ENCODE measurements at places on chromosomes 7 and 10.
A peak's percentile ranks its signal among the peaks of the same experiment; 100 is the strongest.

- peak; percentile 94 for DNase-seq
Observed at GRCh38 chr10:100370714-100371481, 23.9 kb downstream of the SCD start.

GRCh38 chr7:22681312-22681711 lies 45.7 kb upstream of the IL6 start:
- no peak for DNase-seq

DNA sequence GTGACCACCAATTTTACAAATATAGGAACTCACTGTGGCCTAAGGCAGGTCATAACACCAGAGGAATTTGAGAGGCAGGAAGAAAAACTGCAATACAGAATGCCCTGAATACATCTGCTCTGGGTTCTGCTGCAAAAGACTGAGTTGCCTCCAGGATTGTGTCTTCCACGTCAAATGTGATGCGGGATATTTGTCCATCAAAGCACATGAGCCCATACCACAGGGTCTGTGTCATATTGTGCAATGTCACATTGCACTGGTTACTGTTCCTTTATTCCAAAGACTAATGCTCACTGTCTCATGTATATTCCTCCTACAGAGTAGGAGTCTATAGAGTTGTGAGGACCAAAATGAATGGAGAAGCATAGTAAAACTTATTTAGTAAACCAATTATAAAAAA lies 58.6 kb upstream of the ABCB4 start:
- no peak for DNase-seq

DNA sequence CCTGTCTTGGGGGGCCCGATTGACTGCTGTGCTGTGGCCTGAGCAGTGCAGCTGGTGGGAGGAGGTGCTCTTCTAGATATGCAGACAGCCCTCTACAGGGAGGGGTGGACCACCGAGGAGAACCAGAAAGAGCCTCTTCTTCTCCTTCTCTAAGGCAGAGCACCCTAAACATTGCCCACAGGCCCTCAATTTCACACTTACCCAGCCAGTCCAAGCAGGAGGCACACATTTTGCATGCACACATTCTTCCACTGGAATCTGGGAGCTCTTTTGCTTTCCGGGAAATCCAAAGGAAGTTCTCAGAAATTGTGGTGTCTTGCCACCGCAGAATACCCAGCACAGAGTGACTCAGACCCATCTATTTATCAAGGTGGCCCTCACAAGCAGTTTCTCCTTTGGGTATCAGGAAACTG lies 45.8 kb downstream of the EEPD1 start:
- DNase-seq: no peak

DNA sequence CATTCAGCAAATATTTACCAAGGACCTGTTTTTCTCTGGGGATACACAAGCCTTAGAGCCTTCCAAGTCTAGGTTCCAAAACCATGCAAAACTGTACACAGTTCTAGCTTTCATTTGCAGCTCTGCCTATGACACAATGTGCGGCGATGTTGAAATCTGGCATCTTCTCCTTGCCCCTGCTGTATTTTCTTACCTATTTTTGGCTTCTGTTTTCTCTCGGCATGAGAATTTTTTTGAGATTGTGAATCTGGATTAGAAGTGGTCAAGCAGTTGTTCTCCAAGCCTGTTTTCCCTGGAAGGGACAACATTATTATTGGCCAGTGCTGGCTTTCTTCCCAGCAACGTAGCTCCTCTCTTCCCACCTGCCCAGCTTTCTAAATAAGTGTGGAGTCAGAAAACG lies 176.3 kb downstream of the CREB5 start:
- DNase-seq: no peak

DNA sequence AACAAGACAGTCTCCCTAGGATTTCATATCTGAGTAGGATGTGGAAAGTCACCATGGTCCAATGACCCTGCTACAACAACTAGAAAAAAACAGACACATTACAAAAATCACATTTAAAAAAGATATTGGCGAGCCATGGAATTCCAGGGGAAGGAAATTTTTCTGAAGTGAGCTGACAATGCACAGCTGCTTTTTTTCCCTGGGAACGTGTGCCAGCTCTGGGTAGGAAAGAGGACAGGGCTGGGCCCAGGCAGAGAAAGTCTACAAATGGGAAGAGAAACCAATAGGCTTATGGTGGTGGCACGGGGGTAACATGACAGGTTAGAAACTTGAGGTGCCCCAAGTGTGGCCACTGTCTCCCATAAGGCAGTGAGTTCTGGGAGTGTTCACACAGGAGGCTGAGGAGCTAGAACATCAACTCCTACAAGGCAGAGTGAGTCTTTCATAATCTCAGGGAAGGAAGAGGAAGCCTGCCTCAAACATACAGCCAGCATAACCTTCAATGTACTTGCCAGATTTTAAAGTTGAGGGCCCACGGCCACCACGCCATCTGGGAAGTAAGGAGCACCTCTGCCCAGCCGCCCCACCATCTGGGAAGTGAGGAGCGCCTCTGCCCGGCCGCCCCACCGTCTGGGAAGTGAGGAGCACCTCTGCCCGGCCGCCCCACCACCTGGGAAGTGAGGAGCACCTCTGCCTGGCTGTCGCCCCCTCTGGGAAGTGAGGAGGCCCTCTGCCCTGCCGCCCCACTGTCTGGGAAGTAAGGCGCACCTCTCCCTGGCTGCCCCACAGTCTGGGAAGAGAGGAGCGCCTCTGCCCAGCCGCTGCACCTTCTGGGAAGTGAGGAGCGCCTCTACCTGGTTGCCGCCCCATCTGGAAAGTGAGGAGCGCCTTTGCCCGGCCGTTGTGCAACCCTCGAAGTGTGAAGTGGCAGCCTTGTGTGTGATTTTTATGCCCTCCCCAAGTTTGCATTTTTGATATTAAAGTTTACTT lies 5.9 kb downstream of the FBXL13 start:
- no peak for DNase-seq

DNA sequence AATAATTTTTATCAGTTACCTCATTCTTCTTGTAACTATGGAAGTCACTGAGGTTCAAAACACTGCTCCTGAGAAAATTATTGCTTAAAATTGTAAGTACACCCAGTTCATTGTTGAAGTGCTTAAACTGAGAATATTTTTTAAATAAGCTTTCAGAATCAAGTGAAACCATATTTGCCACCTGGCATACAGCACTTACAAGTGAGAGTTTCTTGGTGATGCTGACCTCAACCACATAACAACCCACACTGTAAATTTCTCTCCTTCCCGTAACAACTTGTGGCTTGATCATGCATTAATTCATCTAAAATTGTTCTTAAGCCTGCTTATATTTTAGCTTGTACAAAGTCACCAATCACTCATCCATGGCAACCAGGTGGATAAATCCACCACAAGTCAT lies 34.0 kb downstream of the IMMP2L start:
- no peak for DNase-seq

- peak; percentile 62 for DNase-seq
Observed at GRCh38 chr7:24722386-24723177, 34.7 kb downstream of the GSDME start.

GRCh38 chr7:47405921-47406800 lies 175.8 kb downstream of the TNS3 start:
- no peak for DNase-seq

- DNase-seq: peak; percentile 94
Observed at GRCh38 chr10:113087165-113088029, 137.3 kb downstream of the TCF7L2 start.

DNA sequence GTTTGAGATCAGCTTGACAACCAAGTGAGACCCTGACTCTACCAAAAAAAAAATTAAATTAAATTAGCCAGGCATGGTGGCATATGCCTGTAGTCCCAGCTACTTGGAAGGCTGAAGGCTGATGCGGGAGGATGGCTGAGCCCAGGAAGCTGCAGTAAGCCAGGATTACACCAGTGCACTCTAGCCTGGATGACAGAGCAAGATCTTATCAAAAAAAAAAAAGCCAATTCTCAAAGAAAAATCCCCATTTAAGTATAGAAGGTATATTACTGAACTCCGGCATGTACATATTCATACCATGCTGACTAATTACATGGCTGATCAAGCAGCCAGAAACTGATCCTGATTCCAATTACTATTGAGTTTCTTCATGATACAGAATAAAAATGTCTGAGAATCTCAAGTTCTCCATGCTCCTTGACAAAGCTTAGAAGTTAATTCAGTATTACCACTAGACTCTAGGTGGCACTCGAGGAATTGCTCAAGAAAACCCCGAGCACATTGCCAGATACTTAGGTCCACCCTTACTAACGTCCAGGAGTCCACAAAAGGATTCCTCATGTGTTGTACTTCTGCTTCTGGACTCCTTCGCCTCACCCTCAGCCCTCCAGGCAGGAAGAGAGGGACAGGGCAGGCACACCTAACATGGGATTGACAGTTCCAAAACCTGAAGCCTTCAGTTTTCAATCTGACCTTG lies 148.9 kb downstream of the PARD3 start:
- DNase-seq: peak; percentile 72

DNA sequence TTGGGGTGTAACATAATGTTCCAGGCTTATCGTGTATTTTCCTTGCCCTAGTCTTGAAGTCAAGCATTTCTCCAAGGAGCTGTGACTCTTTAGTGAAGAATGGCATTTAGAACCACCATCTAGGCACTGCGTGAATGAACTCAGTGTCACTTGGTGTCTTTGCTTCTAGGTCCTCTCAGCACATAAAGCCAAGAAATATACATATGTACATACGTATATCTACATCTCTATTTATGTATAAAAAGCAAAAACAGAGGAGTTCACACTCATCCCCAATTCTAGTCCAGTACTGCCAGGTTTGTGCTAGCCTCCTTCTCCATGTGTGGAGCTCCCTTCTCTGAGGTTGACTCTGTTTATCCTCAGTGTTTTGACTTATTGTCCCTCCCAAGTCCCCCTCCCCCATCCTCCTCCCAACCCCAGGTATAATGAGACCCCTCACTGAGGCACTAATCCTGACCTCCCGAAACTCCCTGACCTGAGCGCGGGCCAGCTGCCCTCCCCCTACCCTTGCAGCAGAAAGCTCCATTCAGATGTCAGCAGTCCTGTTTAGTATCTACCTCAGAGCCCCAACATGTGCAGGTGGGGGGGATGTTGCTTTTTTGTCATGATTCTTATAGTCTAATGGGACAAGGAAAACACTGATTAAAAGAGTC lies 61.5 kb downstream of the GDI2 start:
- peak; percentile 40 for DNase-seq

- DNase-seq: no peak
Observed at GRCh38 chr7:113100121-113100603, 13.5 kb upstream of the GPR85 start.

DNA sequence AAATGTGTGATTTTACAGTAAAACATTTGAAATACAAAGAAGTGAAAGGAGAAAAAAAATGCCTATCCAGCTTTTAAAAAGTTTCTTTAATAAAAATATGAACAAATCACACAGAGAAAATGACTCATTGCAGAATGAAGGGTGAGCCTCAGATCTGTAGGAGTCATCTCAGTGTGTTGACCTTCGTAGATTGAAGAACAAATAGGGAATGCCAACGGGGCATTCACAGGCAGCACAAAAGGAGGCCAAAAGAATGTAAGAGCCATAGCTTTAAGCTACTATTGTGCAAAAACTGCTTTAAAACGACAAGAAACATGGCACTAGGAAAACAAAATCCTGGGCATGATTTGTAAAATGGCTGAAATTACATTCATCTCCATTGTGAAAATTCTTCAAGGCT lies 782.7 kb upstream of the CELF2 start:
- no peak for DNase-seq

GRCh38 chr7:17913250-17913649 lies 27.0 kb downstream of the SNX13 start:
- no peak for DNase-seq

DNA sequence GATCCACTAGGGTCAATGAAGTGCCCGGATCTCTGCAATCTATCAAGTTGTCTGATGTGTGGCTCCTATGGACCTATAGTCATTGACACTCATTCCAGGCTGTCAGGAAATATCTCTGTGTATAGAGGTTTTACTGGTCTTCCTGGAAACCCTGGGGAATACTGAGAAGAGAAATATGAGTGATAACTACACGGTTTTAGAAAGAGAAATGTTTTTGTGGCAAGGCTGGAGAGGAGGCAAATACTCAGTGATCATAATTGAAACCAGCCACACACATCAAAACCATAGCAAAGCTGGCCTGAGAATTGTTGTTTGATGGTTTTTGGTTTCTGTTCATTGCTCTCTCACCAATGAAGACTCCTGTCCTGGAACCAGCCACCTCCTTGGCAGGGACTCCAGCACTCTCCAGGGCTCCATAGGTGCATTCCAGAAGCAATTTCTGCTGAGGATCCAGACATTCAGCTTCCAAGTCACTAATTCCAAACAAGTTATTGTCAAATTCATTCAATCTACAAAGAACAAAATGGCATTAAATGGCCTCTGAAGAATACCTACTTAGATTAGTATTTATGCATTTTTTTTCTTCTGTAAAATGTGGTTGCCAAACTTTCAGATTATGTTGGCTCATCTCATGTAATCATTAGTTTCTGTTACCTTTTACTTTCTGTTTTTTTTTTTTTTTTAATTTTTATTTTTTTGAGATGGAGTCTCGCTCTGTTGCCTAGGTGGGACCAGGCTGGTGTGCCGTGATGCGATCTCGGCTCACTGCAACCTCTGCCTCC lies 108.6 kb upstream of the ABI1 start:
- no peak for DNase-seq

- DNase-seq: no peak
Observed at GRCh38 chr7:100812729-100813128, 14.6 kb downstream of the EPHB4 start.

GRCh38 chr10:58971796-58972491 lies 204.5 kb upstream of the PHYHIPL start:
- DNase-seq: no peak

DNA sequence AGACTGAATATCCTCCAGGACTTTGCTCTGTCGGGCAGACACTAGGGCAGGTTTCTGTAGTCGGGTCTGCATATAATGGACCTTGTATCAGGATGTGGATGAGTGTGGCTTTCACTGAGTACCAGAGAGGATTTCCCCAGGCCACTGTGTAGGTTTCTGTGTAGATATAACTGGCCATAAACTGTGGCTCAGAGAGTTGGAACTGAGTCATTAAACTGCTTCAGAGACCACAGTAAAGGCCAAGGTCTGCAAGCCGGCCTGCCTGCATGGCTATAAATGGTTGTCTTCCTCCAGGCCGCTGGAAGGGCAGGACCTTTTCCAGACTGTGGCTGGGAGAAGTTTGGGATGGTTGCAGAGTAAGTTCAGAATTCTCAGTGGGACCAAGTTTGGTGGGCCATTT lies 16.9 kb downstream of the ZNF92 start:
- DNase-seq: no peak

- DNase-seq: peak; percentile 92
Observed at GRCh38 chr7:5494683-5495561, 71.3 kb upstream of the TNRC18 start.

- DNase-seq: no peak
Observed at GRCh38 chr7:20509892-20510572, 105.4 kb upstream of the ABCB5 start.

DNA sequence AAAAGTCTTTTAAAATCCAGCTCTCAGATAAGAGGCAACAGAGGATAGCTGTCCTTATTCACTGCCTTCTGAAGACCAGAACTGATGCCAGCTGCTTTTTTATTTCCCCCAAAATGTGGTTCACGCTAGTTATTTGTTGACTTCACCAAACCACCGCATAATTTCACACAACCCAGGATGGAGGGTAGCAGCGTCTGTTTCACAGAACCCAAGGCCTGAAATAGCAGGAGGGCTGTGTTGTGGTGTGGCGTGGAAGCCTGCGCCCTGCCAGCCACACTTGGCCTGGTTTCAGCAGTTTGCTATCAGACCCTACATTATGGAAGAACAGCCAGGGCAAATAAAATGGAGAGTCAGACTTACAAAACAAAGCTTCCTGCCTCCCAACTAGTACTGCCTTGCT lies 155.4 kb downstream of the DYNC1I1 start:
- DNase-seq: no peak

GRCh38 chr7:14765731-14766130 lies 136.8 kb downstream of the DGKB start:
- no peak for DNase-seq

- peak; percentile 87 for DNase-seq
Observed at GRCh38 chr10:110610308-110610774, 33.8 kb upstream of the RBM20 start.

Measured in ELF-1 (cell line).